ENCODE measurements at places on chromosomes 7 and 10. TPM values are rescaled to one million over a fixed set of nuclear protein-coding genes. Genes with fewer than 3 reads are reported as not detected.

Gene LEP
- total RNA-seq = not detected

Gene IDI2
- total RNA-seq = not detected

Gene CADPS2
- not detected for total RNA-seq

Gene TBATA
- not detected for total RNA-seq

Gene PTCD1
- total RNA-seq = 7.7 TPM

Gene CLCN1
- not detected for total RNA-seq

Gene EFCAB10
- 0.47 TPM for total RNA-seq

Gene CALHM1
- total RNA-seq = not detected

Gene GALNT17
- total RNA-seq = not detected

- DNase-seq = no peak
- H3K27me3 ChIP-seq = no peaks in the 10 kb centered on the region
- no peak overlapping the region for H3K4me3 ChIP-seq
- H3K4me1 ChIP-seq = no peaks in the 10 kb centered on the region
These were observed 520.5 kb downstream of the GLRX3 start for GRCh38 chr10:130656582-130657133.

DNA sequence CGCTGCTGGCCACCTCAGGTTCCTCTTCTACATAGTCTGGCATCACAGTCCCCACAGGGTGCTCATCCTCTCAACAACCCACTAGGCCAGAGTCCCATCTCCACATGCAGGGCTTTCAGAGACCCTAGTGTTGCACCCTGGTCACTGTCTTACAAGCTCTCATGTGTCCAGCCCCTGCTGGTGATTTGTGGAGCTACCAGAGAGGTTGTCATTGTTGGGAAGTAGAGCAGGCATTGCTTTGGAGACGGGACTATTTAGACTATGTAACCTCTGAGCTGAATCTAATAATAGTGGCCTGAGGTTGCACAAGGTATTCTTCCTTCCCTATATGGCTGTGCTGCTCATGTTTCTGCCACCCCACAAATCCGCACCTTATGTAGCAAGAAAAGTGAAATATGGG, 135.3 kb upstream of the VWC2 start:
- no peak overlapping the region for H3K27ac ChIP-seq
- H3K27me3 ChIP-seq = no peaks in the 10 kb centered on the region
- H3K36me3 ChIP-seq = no peaks in the 10 kb centered on the region

- no peaks in the 10 kb centered on the region for H3K36me3 ChIP-seq
- DNase-seq = no peak
- no peak overlapping the region for H3K4me3 ChIP-seq
- no peaks in the 10 kb centered on the region for H3K4me1 ChIP-seq
- no peaks in the 10 kb centered on the region for H3K27me3 ChIP-seq
- no peak overlapping the region for H3K27ac ChIP-seq
These were observed 17.8 kb upstream of the SLC16A12 start for GRCh38 chr10:89553064-89553734.

- no peak for DNase-seq
- H3K27me3 ChIP-seq = no peaks in the 10 kb centered on the region
- no peaks in the 10 kb centered on the region for H3K36me3 ChIP-seq
- H3K27ac ChIP-seq = no peak overlapping the region
- no peak overlapping the region for H3K4me3 ChIP-seq
These were observed 219.2 kb downstream of the ARHGAP12 start for GRCh38 chr10:31709476-31709875.

GRCh38 chr7:44307905-44308595, 17.3 kb downstream of the CAMK2B start:
- no peak for DNase-seq
- H3K27me3 ChIP-seq = peaks cover 7% of the 10 kb centered on the region
- H3K27ac ChIP-seq = no peak overlapping the region
- peaks cover 4% of the 10 kb centered on the region for H3K4me1 ChIP-seq
- H3K36me3 ChIP-seq = no peaks in the 10 kb centered on the region

GRCh38 chr10:32047881-32048280, 8.3 kb downstream of the KIF5B start:
- peaks cover 96% of the 10 kb centered on the region for H3K4me1 ChIP-seq
- no peak for DNase-seq
- no peak overlapping the region for H3K27ac ChIP-seq
- H3K36me3 ChIP-seq = peaks cover 31% of the 10 kb centered on the region
- no peaks in the 10 kb centered on the region for H3K27me3 ChIP-seq

DNA sequence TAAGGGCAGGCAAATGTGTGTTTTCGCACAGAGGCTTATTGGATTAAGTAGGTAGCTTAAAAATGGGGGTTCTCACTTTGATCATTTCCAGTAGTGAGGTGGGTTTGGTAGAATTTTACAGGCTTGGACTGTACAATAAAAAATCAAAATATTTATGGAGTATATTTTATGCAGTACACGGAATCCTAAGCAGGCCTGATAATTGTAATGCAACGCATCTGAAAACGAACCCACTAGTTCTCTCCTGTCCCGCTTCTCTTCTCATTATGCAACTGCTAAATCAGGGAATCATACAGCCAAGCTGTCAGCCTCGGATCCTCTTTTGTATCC, 377 bp upstream of the POLR1F start:
- peaks cover 28% of the 10 kb centered on the region for H3K4me1 ChIP-seq
- no peak for DNase-seq
- no peak overlapping the region for H3K4me3 ChIP-seq
- no peaks in the 10 kb centered on the region for H3K36me3 ChIP-seq

GRCh38 chr7:157667731-157668130, 330.9 kb downstream of the DNAJB6 start:
- H3K36me3 ChIP-seq = no peaks in the 10 kb centered on the region
- peaks cover 5% of the 10 kb centered on the region for H3K4me1 ChIP-seq
- no peak overlapping the region for H3K4me3 ChIP-seq
- H3K27me3 ChIP-seq = peaks cover 4% of the 10 kb centered on the region

DNA sequence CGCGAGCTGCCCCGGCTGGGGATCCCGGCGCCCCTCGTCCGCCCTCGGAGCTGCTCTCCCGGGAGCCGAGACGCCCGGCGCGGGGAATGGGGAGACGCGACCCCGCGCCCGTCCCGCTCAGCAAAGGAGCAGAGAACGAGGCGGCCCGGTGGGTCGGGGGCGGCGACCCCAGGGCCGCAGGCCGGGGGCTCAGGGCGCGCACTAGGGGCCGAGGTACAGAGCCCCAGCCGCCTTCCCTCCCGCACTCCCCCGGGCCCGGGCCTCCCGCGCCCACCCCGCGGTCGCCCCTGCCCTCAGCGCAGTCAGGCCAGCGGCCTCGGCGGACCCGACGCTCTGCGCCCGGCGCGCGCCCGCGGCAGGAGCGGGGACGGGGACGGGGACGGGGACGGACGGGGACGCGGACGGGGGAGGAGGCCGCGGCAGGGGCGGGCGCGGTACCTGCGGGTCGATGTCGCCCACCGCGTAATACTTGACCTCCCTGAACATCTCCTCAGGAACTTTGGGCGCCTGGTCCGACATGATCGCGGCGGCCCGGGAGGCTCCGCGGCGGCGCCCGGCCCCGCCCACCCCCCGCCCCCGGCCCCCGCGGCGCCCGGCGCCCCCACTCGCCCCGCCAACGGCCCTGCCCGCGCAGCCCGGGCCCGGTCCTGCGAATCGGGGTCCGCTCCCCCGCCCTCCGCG, 373 bp downstream of the PAXIP1 start:
- H3K27me3 ChIP-seq = no peaks in the 10 kb centered on the region
- peak overlapping the region; percentile 36 for H3K27ac ChIP-seq
- H3K4me3 ChIP-seq = peak overlapping the region; percentile 47
- no peak for DNase-seq
- H3K4me1 ChIP-seq = peaks cover 19% of the 10 kb centered on the region

- H3K27ac ChIP-seq = peak overlapping the region; percentile 58
- peaks cover 100% of the 10 kb centered on the region for H3K4me1 ChIP-seq
- peaks cover 38% of the 10 kb centered on the region for H3K36me3 ChIP-seq
- DNase-seq = no peak
- no peak overlapping the region for H3K4me3 ChIP-seq
These were observed 22.3 kb downstream of the VSIR start for GRCh38 chr10:71750986-71751385.

DNA sequence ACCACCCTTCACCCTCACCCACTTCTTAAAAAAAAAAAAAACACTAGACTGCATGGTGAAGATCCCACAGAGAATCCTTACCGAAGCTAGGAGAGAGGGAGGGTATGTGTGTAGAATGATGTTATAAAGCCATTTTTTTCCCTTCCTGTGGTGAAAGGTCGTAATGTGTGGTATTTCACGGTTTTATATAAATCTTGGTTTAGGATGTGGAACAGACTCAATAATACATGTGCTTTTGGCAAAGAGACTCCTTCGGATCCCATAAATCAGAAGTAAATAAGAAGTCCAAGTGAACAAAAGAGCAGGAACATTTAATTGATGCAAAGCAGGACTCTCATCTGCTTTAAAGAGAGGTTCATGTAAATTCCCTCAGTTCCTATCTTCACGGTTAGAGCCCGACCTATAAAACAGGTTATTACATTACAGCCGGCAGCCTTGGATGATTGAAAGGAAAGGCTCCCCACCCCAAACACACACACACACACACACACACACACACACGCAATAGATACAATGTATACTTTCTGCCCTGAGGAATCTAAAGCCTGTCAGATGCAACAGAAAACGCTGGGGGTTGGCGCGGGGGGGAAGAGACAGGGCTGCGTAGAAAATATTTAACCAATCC, 8.8 kb downstream of the DLX5 start:
- peaks cover 57% of the 10 kb centered on the region for H3K27me3 ChIP-seq
- DNase-seq = no peak
- H3K4me1 ChIP-seq = no peaks in the 10 kb centered on the region
- no peak overlapping the region for H3K4me3 ChIP-seq
- H3K27ac ChIP-seq = no peak overlapping the region

- no peaks in the 10 kb centered on the region for H3K4me1 ChIP-seq
- H3K36me3 ChIP-seq = no peaks in the 10 kb centered on the region
- no peak overlapping the region for H3K27ac ChIP-seq
- H3K27me3 ChIP-seq = no peaks in the 10 kb centered on the region
- no peak overlapping the region for H3K4me3 ChIP-seq
- no peak for DNase-seq
These were observed 53.4 kb downstream of the TNS3 start for GRCh38 chr7:47528471-47528870.

DNA sequence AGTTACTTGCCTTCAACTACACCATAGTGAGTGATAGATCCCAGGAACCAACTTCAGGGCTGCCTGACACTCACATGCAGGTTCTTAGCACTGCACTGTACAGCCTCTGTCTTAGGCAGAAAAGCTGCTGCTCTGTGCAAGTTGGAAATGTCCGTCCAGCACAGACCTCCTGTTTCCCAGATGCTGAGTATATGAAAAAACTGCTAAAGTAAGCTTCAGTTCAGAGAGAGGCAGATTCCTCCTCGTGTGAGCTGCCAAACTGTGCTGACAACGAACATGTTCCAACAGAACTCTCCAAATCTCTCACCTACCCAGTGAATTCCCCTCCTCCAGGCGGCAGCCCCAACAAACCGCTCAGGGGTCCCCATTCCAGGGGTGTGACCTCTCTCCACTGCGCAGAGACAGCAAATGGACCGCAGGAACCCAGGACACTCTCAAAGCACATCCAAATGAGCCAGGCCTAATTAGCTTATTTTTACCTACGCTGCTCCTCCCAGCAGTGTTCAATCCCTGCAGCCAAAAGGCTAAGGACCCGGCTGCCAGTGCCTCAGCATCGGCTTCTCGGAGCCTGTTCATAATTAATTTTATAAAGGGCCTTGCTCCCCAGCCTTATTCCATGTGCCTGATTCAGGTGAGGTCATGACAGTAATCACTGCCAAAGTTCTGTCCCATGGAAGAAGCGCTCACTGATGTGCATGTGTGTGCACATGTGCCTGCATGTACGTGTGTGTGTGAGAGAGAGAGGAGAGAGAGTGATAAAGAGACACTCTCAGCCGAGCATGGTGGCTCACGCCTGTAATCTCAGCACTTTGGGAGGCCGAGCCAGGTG, 159.5 kb upstream of the AUTS2 start:
- no peaks in the 10 kb centered on the region for H3K36me3 ChIP-seq
- H3K27ac ChIP-seq = no peak overlapping the region
- H3K4me1 ChIP-seq = no peaks in the 10 kb centered on the region
- DNase-seq = no peak
- no peaks in the 10 kb centered on the region for H3K27me3 ChIP-seq

DNA sequence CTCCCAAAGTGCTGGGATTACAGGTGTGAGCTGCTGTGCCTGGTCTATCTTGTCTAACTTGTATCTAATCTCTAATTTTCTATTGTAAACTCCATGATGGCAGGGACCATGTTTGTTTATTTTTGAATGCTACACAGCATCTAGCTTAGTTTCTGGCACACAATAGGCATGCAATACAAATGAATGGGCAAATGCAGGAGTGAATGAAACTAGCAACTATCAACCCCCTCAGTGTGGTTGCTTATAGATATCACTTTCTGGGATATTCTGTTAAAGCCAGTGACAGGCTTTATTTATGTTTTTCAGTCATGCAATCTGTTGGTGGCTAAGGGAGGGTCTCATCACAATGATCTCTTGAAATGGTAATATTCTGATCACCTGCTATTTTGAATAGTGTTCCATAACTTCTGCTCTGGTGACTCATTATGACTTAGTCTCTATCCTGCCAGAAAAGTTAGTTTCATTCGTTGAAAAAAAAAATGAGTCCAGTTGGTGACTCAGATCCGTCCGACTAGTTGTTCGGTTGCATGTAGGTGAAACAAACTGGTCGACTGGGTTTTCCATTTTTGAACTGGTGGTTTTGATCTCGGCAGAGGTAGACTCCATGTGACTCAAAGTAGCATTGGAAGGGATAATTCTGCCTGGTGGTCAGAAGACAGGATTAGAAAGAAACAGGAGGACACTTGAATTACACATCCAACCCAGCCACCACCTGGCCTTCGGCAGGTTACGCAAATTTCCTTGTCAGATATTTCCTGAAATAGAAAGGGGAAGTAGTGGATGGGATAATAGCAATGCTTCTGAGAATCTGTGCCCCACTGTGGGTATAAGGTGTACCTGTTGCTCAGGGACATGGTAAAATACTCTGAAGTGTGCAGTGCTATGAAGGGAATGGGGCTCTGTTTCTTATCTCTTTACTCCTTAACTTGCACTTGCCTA, 76.8 kb downstream of the GATA3 start:
- no peak overlapping the region for H3K4me3 ChIP-seq
- no peaks in the 10 kb centered on the region for H3K27me3 ChIP-seq
- peaks cover 21% of the 10 kb centered on the region for H3K4me1 ChIP-seq
- DNase-seq = no peak
- no peaks in the 10 kb centered on the region for H3K36me3 ChIP-seq
- H3K27ac ChIP-seq = no peak overlapping the region

- H3K36me3 ChIP-seq = peaks cover 5% of the 10 kb centered on the region
- H3K27me3 ChIP-seq = no peaks in the 10 kb centered on the region
- no peak for DNase-seq
- H3K4me1 ChIP-seq = peaks cover 30% of the 10 kb centered on the region
- no peak overlapping the region for H3K27ac ChIP-seq
These were observed 4.8 kb downstream of the NHLRC2 start for GRCh38 chr10:113859261-113859660.
